ENCODE measurements at places on chromosomes 6 and 20.
A peak's percentile ranks its signal among the peaks of the same experiment; 100 is the strongest.

DNA sequence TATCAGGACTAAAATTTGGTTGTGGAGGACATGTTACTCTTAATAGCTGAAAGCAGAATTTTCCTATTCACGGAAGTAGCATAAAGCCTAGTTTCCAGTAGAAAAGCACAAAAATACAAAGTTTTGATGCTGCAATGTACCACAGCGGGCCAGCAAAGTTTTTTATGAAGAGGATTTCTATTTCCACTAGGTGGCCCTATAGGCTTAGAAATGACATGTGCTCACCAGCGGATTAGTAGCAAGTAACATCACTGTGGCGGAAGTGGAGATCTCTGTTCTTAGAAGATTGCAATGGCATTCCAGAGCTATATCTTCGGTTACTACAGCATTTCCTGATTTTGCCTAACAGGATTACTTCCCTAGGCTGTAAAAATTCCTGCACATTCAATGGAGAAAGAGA, 1219.0 kb upstream of the EYS start:
- H3K4me3 ChIP-seq: no peak overlapping the region
- no peaks in the 10 kb centered on the region for H3K4me1 ChIP-seq
- DNase-seq: no peak

DNA sequence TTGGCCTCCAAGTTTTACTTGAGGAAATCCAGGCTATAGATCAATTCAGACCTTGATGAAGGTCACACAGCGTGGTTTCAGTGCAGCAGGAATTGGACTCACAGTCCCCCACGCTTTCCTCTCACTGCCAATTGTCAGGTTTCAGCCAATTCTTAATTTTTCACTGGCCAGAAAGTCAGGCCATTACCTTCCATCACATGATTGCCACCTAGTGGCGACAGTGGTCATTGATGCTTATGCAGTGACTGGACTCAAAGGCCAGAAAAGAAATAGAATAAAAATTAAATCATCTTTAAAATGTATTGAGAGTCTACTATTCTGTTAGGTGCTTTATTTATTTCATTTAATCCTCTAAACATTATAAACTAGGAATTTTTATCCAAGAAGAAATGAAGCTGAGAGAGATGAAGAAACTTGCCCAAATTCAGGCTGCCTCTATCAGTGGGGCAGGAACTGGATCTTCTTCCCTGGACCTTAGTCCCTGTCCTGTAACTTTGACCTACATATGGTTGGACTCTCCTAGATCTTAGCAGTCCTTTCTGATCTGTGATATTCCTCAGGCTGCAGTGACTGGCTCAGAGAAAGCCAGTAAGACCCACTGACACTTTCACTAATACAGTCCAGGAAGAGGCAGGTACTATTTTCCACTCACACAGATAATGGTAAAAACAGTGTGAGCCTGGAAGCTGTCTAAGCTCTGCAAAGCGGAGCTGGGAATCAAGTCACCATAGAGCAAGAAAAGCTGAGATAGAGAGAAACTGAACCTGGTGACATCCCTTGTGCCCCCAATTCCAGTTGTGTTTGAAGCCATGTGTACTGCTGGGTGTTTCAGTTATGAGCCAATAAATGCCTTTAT, 133.3 kb downstream of the ELOVL4 start:
- H3K27ac ChIP-seq: no peak overlapping the region
- H3K36me3 ChIP-seq: no peaks in the 10 kb centered on the region
- peak; percentile 70 for DNase-seq
- H3K4me3 ChIP-seq: no peak overlapping the region
- H3K4me1 ChIP-seq: peaks cover 7% of the 10 kb centered on the region

DNA sequence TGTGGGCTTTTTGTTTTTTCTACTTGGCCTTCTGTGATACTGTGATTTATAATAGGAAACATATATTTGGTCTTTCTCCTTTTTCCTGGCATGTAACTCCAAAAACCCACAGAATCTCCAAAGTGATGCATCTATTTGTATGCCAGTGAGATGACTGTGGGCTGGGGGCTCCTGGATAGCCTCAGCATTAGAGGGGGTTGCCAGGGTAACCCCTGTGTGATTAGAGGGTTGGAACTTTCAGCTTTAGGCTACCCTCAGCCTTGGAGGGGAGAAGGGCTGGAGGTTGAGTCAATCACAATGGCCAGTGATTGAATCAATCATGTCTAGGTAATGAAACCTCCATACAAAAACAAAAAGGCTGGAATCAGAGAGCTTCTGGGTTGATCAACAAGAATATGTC, 10.6 kb upstream of the SFT2D1 start:
- peaks cover 7% of the 10 kb centered on the region for H3K4me1 ChIP-seq
- H3K27ac ChIP-seq: no peak overlapping the region
- peaks cover under 1% of the 10 kb centered on the region for H3K27me3 ChIP-seq
- H3K4me3 ChIP-seq: no peak overlapping the region
- H3K36me3 ChIP-seq: peaks cover 1% of the 10 kb centered on the region

DNA sequence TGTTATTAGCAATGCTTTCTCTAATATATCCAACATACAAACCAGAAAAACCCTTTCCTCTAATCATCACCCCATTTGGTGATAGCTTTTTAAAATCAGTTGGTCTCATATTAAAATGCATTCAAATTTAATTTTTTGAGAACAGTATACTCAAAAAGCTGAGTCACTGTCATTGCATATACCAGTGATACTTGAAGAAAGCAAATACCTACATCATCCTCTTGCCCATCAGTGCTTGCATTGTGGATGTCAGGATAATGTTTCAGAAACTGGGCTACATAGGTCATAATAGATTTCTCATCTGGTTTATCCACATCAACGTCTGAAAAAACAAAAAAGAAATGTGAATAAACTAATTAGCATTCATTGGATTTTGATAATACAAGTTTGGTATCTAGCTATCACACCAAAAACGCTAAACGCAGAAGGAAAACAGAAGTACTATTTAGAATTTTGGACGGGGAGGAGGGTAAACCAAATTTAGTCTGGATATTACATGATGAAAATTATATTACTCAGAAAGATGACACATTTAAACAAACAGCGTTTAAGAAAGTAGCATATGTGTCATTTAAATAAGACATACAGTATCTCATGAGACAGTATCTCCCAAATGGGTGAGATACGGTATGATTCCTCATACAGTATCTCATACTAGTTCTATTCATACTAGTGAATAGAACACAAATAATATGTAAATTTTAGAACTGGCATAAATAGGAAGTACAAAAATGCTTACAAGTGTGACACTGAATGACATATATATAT, 134.6 kb downstream of the SYNE1 start:
- H3K27me3 ChIP-seq: no peaks in the 10 kb centered on the region
- no peak overlapping the region for H3K4me3 ChIP-seq
- no peaks in the 10 kb centered on the region for H3K4me1 ChIP-seq

GRCh38 chr6:64694356-64694755, 1012.7 kb downstream of the EYS start:
- no peak overlapping the region for H3K27ac ChIP-seq
- DNase-seq: no peak
- no peak overlapping the region for H3K4me3 ChIP-seq
- no peaks in the 10 kb centered on the region for H3K27me3 ChIP-seq

DNA sequence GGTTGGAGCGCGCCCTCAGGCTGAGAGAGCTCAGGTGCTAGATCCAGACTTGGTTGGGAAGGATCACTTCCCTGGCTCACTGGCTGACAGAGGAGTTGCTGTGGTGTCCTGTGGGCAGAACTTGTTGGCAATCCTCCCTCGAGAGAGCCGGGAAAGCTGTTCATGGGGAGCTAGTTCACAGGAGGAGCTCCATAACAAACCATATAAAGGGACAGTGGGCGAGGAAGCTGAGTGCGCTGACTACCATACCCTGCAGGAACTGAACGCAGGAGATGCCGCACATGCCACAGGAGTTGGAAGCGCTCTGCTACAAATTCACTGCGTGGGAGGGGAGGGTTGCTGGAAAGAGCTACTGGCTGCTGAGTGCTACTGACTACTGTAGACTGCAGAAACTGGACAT, 243.2 kb downstream of the OGFRL1 start:
- H3K27ac ChIP-seq: no peak overlapping the region
- no peak for DNase-seq
- no peaks in the 10 kb centered on the region for H3K27me3 ChIP-seq
- H3K4me1 ChIP-seq: peaks cover 14% of the 10 kb centered on the region
- H3K4me3 ChIP-seq: no peak overlapping the region
- no peaks in the 10 kb centered on the region for H3K36me3 ChIP-seq

- no peak overlapping the region for H3K4me3 ChIP-seq
- H3K27me3 ChIP-seq: peaks cover 11% of the 10 kb centered on the region
- no peaks in the 10 kb centered on the region for H3K36me3 ChIP-seq
- peak; percentile 39 for DNase-seq
These were observed 95.0 kb upstream of the IFNGR1 start for GRCh38 chr6:137313928-137314855.

DNA sequence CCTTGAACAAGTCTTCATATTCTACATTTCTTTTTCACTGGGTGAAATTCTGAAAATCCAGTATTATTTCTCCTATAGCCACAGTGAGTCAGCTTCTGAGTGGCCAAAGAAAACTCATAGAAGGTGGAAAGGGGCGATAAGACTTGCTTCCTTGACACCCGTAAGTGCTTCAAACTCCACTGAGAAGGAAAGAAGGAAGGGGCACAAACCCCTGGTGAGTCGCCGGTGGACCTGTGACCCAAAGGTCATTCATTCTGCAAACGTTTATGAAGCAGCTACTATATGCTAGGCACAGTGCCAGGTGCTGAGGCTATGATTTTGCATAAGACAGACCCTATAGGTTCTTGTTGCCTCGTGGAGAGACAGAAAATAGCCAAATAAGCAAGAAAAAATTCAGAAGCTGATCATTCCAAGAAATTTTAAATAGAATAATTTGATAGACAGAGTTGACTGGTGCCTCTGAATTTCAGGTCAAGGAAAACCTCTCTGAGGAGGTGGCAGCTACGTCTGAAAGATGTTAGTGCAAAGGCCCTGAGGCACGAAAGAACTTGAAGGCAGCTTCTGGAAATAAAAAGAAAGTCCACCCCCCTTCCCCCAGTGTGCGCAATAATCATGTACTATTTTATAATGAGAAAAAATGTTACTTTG, 118.2 kb downstream of the CD24 start:
- DNase-seq: no peak
- H3K4me3 ChIP-seq: no peak overlapping the region
- H3K4me1 ChIP-seq: peaks cover 10% of the 10 kb centered on the region
- H3K27ac ChIP-seq: peak overlapping the region; percentile 78

DNA sequence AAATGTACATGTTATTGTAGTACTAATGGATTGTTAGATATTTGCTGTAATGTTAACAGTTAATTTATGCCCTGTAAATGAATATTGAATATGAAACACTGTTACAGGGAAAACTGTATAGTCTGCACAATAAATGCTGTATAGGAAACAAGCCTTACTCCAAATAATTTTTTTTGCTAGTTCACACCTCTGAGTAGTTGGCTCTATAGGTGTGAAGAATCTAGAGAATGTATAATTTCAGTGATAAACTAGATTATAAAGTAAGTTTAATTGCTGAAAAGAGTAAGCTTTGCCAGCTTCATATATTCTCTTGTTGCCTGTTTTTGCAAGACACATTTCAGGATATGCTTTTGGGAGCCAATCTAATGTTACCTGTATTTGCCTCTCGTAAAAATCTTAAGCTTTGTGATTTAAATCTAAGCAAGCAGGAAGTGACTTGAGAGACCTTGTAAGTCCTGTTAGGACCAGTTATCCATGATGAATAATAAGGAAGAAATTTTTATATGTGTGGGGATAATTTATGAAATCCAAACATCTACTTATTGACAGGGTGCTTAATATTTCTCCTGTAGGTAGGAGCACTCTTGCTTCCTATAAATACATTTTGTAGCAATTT, 232.4 kb downstream of the ZFAND3 start:
- DNase-seq: no peak
- H3K4me3 ChIP-seq: no peak overlapping the region
- no peaks in the 10 kb centered on the region for H3K27me3 ChIP-seq
- H3K4me1 ChIP-seq: peaks cover 30% of the 10 kb centered on the region

- DNase-seq: peak; percentile 29
- H3K4me3 ChIP-seq: peak overlapping the region; percentile 92
- peaks cover 52% of the 10 kb centered on the region for H3K4me1 ChIP-seq
- H3K27ac ChIP-seq: peak overlapping the region; percentile 95
- H3K36me3 ChIP-seq: peaks cover 2% of the 10 kb centered on the region
- no peaks in the 10 kb centered on the region for H3K27me3 ChIP-seq
These were observed 2.3 kb downstream of the ARID1B start for GRCh38 chr6:156779206-156780094.

- peak; percentile 30 for DNase-seq
- no peaks in the 10 kb centered on the region for H3K36me3 ChIP-seq
These were observed 65.6 kb downstream of the STMND1 start for GRCh38 chr6:17167327-17167979.

- H3K27ac ChIP-seq: no peak overlapping the region
- no peak for DNase-seq
- H3K27me3 ChIP-seq: no peaks in the 10 kb centered on the region
- H3K36me3 ChIP-seq: no peaks in the 10 kb centered on the region
- H3K4me1 ChIP-seq: no peaks in the 10 kb centered on the region
These were observed 21.4 kb upstream of the RIPOR2 start for GRCh38 chr6:24957199-24957598.

- H3K27ac ChIP-seq: no peak within 1 kb of the TSS
- no peak for DNase-seq
- no peak within 1 kb of the TSS for H3K4me3 ChIP-seq
- H3K27me3 ChIP-seq: peaks cover 11% of the 10 kb centered on the region
- peaks cover 5% of the 10 kb centered on the region for H3K36me3 ChIP-seq
These were observed at the start of gene TUBB1 for GRCh38 chr20:59019217-59019616. TSS of gene TUBB1 (plus strand) at chr20:59019429. CDS start at chr20:59019523, 94 bp downstream.

GRCh38 chr20:46558511-46558959, 8.1 kb upstream of the OCSTAMP start:
- no peaks in the 10 kb centered on the region for H3K36me3 ChIP-seq
- peaks cover 3% of the 10 kb centered on the region for H3K27me3 ChIP-seq
- H3K4me1 ChIP-seq: no peaks in the 10 kb centered on the region
- DNase-seq: no peak
- H3K27ac ChIP-seq: no peak overlapping the region

GRCh38 chr6:25316626-25317025, 37.5 kb downstream of the CARMIL1 start:
- DNase-seq: no peak
- no peaks in the 10 kb centered on the region for H3K36me3 ChIP-seq
- no peak overlapping the region for H3K27ac ChIP-seq
- peaks cover 70% of the 10 kb centered on the region for H3K4me1 ChIP-seq
- no peaks in the 10 kb centered on the region for H3K27me3 ChIP-seq

- DNase-seq: no peak
- H3K36me3 ChIP-seq: peaks cover 30% of the 10 kb centered on the region
- H3K4me3 ChIP-seq: no peak overlapping the region
- H3K27ac ChIP-seq: peak overlapping the region; percentile 22
These were observed 39.8 kb upstream of the KIF25 start for GRCh38 chr6:167957626-167958025.

- peaks cover 29% of the 10 kb centered on the region for H3K36me3 ChIP-seq
- H3K27me3 ChIP-seq: no peaks in the 10 kb centered on the region
- H3K4me3 ChIP-seq: no peak overlapping the region
- DNase-seq: no peak
These were observed 73.6 kb downstream of the TBC1D32 start for GRCh38 chr6:121260651-121261102.

DNA sequence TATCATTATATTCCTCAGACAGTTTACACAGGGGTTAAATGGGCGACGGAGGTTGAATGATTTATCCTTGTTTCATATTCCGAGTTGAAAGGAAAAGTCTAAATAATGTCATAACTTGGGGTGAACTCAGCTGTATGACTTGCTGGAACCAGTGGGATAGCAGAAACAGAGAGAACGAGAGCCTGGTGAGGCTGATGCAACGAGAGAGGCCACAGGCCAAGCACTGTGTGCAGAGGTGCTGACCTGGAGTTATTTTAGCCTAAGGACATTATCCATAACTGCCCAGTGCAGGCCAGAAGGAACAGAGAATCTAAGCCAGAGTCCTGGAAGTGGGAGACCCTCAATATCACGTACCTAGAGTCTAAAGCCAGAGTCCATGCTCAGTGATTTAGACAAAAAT, 394.9 kb downstream of the MAFB start:
- no peak for DNase-seq
- H3K27ac ChIP-seq: peak overlapping the region; percentile 13
- no peak overlapping the region for H3K4me3 ChIP-seq
